ENCODE measurements at places on chromosomes 3 and 15.

- DNase-seq = no peak
These were observed 6.5 kb downstream of the METTL6 start for GRCh38 chr3:15420871-15421270.

- DNase-seq = no peak
These were observed 15.4 kb downstream of the CHRD start for GRCh38 chr3:184395320-184395660.

DNA sequence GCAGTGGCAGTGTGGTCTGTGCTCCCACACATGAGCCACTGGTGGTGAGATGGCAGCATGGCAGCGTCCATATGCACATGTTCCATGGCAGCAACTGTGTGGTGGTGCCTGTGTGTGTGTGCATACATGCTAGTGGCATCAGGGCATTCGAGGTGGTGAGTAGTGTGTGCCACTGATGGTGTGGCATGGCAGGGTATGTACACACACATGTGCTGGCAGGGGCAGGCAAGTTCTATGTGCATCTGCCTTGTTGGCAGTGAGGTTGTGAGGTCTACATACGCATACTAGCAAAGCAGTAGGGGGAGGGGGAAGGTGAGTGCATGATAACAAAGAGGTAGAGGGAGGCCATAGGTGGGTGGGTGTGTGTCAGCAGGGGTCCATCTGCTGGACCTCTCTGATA is 378.7 kb downstream of the C3orf38 start:
- DNase-seq = no peak

- DNase-seq = no peak
These were observed 243.1 kb downstream of the ADAMTS17 start for GRCh38 chr15:100098705-100099104.

- DNase-seq = no peak
These were observed 128.3 kb upstream of the ROBO1 start for GRCh38 chr3:79896086-79896485.

DNA sequence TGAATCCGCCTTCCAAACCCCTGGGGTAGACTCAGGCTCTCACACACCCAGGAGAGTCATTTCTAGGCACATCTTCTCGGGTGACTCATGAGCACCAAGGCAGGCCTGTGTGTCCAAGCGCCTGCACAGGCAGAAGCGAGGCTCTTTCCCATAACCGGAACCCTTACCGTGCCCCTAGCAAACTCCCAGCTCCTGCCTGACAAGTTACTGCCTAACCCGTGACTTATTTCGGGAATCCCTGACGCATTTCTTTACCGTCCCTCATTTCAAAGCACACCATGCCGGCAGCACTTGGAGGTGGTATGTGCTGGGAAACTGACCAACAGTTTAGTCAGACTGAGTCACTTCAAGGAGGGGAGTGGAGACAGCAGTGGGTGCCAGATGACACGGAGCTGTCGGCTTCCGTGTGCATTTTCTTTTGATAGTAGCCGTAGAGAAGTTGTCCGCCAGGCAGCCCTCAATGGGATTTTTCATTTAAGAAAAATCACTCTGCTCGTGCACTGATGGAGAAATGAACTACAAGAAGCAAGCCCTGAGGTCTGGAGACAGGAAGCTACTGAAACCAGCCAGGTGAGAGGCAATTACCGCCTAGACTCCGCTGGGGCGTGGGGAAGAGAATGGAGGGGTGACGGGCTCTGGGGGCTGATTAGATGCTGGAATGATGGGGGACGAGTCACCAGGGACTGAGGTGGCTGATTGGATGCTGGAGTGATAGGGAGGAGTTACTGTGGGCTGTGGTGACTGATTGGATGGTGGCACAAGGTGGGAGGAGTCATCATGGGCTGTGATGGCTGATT is 17.3 kb upstream of the HRH1 start:
- no peak for DNase-seq

- peak; percentile 31 for DNase-seq
These were observed at the start of gene PAK6 for GRCh38 chr15:40238532-40239403. Gene PAK6, plus strand, starts transcription at chr15:40239063. Its CDS starts 25,723 bp downstream, at chr15:40264786.

GRCh38 chr3:27715863-27716262 is 6.3 kb downstream of the EOMES start:
- DNase-seq = no peak

- DNase-seq = no peak
These were observed 16.4 kb downstream of the SLC24A1 start for GRCh38 chr15:65638109-65638508.

- peak; percentile 24 for DNase-seq
These were observed 45.9 kb upstream of the ALDH1A3 start for GRCh38 chr15:100833417-100834389.

GRCh38 chr3:100089812-100090668 is 24.3 kb downstream of the FILIP1L start:
- DNase-seq = peak; percentile 60

Data from CD14-positive monocyte (primary cell).